ENCODE measurements at places on chromosomes 16 and 17. TPM values are rescaled to one million over a fixed set of nuclear protein-coding genes. Genes with fewer than 3 reads are reported as not detected.

NOMO2 gene
- total RNA-seq, result 184 TPM

GRCh38 chr17:76889323-76889722, 21.1 kb downstream of the MGAT5B start:
- no peak for DNase-seq

DNA sequence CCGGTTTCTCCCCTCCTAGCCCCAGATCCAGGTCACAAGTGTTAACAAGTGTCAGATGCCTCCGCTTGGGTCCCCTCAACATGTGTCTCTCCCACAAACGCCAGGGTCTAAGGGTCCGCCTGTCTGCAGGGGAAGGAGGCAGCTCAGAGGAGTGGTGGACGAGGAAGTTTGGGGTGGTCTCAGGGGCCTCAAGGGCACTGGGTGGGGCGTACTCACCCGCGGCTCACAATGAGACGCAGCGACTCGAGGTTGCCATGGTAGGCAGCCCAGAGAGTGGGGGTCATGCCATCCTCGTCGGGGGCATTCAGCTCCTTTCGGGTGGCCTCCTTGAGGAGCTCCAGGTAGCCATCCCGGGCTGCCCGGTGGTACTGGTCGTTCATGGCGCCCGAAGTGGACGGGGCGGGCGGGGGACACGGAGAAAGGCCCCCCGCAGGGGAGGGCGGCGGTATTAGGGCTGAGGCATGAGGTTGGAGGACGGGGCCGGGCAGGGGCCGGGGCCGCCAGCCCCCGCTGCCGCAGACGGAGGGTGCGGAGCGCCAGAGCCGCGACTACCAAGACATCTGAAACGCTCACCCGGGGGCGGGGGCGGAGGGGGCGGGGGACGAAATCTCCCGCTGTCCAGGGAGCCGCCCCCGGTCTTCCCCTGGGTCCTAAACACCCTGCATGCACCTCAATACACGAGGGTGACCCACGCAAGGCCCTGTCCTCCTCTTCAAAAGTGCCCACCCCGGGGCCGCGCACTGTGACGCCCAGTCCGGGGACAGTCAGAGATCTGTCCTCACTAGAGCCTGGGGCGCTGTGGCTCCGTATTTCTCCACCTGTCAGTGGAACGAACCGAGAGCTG, at the start of gene USH1G:
Gene USH1G (minus strand): TSS at position 562 of the 844 bp plus-strand sequence. CDS start 182 bp downstream, at position 380.
- no peak for DNase-seq

CCDC92B gene
- total RNA-seq, result not detected

GRCh38 chr16:5490499-5490898, 392.9 kb upstream of the EEF2KMT start:
- DNase-seq, result no peak

GRCh38 chr16:20538181-20538580, 38.0 kb downstream of the ACSM2B start:
- no peak for DNase-seq

DNA sequence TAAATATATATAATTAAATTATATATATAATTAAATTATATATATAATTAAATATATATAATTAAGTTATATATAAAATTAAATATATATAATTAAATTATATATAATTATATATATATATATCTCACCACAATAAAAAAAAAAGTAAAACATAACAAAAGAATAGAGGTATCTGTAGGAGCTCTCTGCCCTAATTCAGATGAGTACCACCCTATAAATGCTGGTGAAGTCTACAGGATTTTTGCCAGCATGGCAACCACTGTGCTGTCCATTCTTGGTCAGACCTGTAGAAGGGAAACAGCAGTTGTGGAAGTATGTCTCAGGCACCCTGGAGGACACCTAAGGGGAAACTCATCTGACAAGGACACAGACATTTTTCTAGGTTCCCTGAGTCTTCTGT, 259.7 kb downstream of the PRKCA start:
- no peak for DNase-seq

DNA sequence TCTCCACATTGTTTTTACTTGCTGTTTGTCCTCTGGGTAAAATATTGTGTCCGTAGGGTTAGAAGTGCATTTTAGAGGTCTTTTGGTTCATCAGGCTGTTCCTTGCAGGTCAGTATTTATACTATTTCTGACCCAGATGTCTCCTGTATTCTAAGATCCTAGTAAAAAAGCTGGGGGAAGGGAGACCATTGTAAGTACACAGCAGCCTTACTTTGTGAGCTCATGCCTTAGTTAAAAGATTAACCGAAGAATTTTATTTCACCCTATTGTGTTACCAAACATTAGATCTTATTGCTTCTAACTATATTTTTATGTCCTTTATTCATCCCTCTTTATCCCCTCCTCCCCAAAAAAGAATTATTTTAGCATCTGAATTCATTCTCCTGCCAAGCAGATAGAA, 444.1 kb upstream of the RBFOX1 start:
- no peak for DNase-seq

GRCh38 chr17:32142038-32142856, at the start of gene RHOT1:
TSS of gene RHOT1 (plus strand) at chr17:32142502. CDS start at chr17:32142693, 191 bp downstream.
- peak; percentile 77 for DNase-seq

KCNJ2 gene
- 4.3 TPM for total RNA-seq

ASGR2 gene
- total RNA-seq, result not detected

DNA sequence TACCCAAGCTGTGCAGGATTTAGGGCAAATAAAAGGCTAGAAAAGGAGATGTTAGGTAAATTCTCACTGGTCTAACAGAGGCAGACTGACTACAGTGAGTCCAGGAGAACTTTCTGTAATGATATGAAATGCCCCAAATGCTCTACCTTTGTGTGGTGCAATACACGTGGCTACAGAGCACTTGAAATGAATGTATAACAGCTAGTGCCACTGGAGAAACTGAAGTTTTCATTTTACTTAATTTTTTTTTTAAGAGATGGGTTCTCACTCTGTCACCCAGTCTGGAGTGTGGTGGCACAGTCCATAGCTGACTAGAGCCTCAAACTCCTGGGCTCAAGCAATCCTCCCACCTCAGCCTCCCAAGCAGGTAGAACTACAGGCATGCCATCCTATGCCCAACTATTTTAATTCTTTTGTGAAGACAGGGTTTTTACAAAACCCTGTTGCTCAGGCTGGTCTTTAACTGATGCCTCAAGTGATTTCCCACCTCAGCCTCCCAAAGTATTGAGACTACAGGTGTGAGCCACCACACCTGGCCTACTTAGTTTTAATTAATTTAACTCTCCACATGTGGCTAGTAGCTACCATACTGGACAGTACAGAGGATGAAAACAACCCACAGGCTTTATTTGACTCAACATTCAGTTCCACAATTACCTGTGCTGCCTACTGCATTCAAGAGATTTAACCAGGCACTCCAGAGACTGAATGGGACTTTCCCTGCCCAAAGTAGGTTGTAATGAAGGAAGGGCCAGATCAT, 84.8 kb upstream of the PLEKHM1 start:
- no peak for DNase-seq

- DNase-seq, result no peak
These were observed 231.2 kb downstream of the KATNIP start for GRCh38 chr16:27781195-27781524.

GRCh38 chr17:43125967-43126910, 1.1 kb upstream of the BRCA1 start:
- DNase-seq, result peak; percentile 9

GRCh38 chr17:18064053-18064452, 23.7 kb upstream of the DRG2 start:
- no peak for DNase-seq

GRCh38 chr17:4744999-4745969, 5.6 kb upstream of the CXCL16 start:
- DNase-seq, result no peak

DNA sequence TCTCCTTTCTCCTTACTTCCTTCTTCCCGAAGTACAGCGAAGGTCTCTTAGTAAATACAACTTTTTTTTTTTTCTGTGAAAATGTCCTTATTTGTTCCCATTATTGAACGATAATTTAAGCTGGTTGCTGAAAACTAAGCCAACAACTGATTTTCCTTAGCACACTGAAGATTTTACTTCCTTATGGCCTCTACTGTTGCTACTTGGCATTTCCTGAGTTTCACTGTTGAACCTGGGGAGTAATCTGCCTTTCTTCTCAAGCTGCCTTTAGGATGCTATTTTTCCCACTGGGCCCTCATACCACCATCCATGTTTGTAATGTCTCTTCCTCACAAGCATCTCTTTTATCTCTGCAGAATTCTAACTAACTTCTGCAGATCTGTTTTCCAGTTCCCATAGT, 26.1 kb downstream of the UBE2O start:
- DNase-seq, result no peak

MPP3 gene
- total RNA-seq, result 9.6 TPM

DNA sequence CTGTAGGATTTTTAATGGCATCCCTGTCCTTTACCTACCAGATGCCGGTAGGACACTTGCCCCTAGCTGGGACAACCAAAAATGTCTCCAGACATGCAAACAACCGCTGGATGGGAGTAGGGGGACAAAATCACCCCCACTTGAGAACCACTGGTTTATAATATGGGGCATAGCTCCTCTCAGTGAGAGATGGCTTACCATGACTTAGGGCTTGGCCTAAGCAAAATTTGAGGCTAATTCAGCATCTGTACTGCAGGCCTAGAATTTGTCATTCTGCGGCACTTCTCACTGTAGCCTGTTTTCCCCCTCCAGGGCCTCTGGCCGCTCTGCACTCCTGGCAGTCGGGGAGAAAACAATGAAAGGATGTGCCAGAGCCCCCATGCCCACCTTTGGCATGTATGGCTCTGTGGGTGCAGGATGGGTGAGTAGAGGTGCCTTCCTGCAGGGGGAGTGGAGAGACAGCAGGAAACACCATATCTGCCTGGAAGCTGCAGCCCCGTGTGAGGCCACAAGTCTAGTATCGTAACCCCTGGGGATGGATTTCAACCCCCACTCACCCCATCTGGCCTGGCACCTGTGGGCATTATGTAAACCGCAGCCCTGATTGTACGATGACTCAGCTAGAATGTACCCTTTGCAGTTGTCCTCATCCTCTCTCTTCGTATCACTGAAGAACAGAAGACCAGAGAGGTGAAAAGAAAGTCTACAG, 268.1 kb downstream of the SOX9 start:
- peak; percentile 75 for DNase-seq

- DNase-seq, result no peak
These were observed 184.9 kb downstream of the WWOX start for GRCh38 chr16:78284326-78284725.

DNA sequence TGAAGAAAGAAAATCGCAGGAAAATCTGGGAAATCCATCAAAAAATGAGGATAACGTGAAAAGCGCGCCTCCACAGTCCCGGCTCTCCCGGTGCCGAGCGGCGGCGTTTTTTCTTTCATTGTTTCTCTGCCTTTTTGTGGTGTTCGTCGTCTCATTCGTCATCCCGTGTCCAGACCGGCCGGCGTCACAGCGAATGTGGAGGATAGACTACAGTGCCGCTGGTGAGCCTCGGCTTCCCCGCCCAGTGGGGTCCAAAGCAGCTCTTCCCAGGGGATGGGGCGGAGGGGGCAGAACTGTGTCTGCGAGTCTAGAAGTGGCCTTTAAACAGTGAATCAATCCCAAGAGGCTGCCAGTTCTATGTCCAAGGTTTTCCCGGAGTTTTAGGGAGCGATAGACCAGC, 19.8 kb downstream of the FAM234A start:
- no peak for DNase-seq

DNA sequence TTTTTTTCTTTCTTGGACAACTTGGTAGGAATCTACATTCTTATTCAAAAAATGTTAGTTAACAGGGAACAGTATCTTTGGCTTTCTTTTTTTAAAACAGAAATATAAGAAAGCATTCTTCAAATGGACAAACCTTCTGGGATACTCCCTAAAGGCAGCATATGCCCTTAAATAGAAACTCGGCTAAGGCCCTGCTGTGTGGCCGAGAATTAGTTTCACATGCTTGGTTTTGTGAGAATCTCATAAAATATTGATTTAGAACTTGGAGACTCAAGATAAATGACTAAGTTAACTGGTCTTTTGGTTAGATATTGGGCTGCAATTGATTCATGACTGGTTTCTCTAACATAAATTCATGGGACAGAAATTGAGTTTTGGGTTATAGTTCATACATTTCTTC, 359.9 kb upstream of the XYLT1 start:
- no peak for DNase-seq

- DNase-seq, result no peak
These were observed 247.0 kb upstream of the CIBAR2 start for GRCh38 chr16:85359147-85359822.

DNA sequence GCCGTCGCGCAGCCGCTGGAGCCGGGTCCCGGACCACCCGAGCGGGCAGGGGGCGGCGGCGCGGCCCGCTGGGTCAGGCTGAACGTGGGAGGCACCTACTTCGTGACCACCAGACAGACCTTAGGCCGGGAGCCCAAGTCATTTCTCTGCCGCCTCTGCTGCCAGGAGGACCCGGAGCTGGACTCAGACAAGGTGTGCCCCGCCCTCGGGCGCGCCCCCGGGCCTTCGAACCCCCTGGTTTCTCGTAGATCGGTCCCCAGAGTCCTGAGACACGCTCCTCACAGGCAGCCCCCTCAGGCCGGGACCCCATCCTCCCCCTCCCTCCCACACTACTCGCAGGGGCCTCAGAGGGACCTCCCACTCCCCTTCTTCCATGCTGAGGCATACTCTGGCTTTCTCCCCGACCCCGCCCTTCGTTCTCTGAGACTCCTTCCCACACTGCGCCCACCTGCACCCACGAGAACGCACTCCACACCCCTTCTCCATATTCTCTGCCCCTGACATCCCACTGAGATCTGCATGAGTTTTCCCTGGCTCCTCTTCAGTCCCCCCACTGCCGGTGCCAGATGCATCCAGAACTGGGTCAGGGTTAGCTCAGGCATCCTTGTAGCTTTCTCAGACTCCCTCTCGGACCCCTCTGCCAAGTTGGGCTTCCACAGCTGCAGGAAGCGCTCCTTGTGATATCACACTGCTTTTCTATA, 523 bp downstream of the KCTD2 start:
- no peak for DNase-seq

- DNase-seq, result peak; percentile 73
These were observed 765 bp downstream of the COL1A1 start for GRCh38 chr17:50200457-50201275.

CDRT15L2 gene
- total RNA-seq, result not detected

DNA sequence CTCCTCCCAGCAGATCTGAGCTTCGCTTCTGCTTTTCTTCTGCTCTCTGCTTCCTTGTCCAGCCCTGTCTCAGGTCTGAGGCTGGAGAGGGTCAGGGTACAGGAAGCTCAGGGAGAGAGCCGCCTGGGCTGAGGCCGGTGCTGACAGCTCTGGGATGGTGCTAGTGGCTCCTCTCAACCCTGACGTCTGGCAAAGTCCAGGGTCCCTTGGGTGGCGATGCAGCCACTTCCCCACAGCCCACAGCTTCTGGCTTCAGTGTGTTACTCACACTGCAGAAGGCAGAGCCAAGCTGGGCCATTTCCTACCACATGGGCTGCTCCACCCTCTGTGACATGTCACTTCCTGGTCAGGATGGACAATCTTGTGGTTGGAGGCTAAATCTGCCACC, at the start of gene CD300C:
Gene CD300C (minus strand): TSS at position 273 of the 388 bp plus-strand sequence. CDS start 333 bp downstream, outside the sequence.
- no peak for DNase-seq

PDILT gene
- total RNA-seq, result not detected

- DNase-seq, result no peak
These were observed 1279.0 kb upstream of the CDH8 start for GRCh38 chr16:63315229-63315628.
